Activated gamma-delta T cell (primary cell): ENCODE measurements at places on chromosomes 2 and 18.

- DNase-seq = no peak
These were observed 13.8 kb upstream of the CXCR1 start for GRCh38 chr2:218180467-218181114.

- DNase-seq = no peak
These were observed 144.9 kb upstream of the NCKAP5 start for GRCh38 chr2:133713049-133713580.

DNA sequence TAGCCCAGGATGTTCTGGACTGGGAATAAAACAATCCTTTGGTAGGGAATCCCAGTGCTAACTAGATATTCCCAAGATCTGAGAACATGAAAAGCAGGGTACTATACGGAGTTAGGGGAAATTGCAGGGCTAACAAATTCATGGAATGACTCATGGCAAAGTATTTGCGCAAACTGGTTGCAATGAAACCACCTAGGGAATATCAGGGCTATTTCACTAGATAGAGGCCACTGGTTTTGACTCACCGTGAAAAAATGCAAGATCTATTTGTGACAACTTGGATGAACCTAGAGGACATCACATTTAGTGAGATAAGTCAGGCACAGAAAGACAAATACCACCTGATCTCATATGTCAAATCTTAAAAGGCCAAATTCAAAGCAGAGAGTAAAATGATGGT, 233.3 kb downstream of the MBD2 start:
- no peak for DNase-seq

GRCh38 chr2:37867166-37867565, 57.9 kb upstream of the RMDN2 start:
- no peak for DNase-seq

- no peak for DNase-seq
These were observed 40.0 kb upstream of the CYBRD1 start for GRCh38 chr2:171482308-171482707.

- no peak for DNase-seq
These were observed 1.5 kb upstream of the GPBAR1 start for GRCh38 chr2:218259099-218259961.

- DNase-seq = no peak
These were observed 157.9 kb upstream of the TTC39C start for GRCh38 chr18:23856466-23857163.

DNA sequence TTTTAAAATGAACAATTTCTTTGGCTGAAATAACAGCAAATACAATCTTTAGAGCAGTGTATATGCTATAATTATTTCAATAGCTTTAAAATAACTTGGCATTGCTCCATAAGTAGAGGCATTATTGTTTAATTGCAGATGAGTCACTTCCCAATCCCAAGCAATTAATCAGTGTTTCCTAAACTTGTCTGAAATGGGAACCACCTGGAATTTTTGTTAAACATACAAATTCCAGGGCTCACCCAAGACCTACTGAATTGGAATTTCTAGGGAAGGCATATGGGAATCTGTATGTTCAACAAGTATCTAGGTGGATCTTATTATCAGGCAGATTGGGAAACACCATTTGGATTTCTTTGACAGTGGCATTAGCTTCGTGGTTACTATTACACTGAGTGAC, 27.1 kb upstream of the FMNL2 start:
- DNase-seq = no peak

- no peak for DNase-seq
These were observed 2.0 kb downstream of the IHH start for GRCh38 chr2:219058541-219059374.

- no peak for DNase-seq
These were observed 1353.7 kb upstream of the LRRTM1 start for GRCh38 chr2:81658227-81658626.
